ENCODE measurements at places on chromosomes 11 and 22.

- no peak for DNase-seq
These were observed 29.3 kb downstream of the EIF3F start for GRCh38 chr11:8016440-8016839.

DNA sequence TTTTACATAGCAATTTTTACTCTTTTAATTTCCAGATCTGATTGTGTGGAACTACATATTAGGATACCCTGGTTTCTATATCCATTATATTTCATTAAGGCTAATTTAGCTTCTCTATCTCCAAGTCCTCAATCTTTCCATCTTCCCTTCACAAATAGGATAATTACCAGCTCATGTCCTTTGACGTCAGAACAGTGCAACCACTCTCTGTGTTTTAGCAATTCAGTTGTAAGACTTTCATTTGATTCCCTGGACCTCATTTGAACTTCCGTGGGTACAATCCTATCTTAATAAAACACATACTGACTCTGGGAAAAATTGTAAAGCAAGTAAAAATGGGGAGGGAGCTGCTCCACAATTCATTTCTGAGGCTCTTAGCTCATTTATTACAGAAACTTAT lies 52.8 kb downstream of the FAM76B start:
- no peak for DNase-seq

DNA sequence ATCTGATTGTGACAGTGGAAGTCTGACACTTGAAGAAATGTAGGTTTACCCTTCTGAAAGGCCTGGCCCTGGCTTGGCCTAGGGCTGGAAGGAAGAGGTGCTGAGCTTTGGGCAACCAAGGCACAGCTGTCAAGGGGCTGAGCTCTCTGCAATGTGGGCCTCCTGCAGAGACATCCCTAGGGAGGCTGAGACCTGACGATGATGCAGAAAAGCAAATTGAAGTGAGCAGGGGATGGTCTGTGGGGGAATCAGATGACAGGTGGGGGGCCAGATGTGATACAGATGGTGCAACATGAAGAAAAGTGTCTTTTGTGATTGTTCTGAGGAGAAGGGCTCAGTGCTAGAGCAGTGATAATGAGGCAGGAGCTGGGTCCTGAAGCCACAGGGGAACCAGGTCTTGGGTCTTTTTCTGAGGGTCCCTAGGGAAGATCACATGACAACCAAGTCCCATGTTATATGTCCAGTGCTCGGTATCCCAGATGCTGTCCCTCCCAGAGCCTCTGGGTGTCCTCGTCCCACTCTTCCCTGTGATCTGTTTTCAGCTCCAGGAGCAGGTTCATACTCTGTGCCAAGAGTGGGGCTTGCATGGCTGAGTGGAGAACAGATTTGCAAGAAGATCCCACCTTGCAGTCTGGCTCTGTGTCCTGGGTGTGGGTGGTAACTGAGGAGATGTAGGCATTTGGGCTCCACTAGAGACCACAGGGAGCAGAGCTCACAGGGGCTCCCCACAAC lies 79.9 kb upstream of the VPREB1 start:
- DNase-seq: no peak

DNA sequence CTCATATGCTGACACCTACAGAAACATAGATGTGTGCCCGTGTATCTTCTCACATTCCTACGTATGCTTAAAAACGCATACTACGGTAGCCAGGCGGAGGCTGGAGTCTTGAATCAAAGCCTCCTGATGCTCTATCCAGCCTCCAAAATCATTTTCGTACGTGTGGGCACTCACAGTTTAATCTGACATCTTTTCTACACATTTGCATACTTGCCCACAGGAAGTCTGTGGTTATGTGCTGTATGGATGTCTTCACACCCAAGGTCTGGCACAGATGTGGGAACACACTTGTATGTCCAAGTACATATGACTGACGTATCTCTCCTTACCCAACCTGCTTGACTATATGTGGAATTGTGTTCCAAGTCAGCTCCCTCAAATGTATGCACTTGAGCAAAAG lies 561.8 kb upstream of the CADM1 start:
- DNase-seq: no peak

GRCh38 chr11:78199015-78199652 lies 10.4 kb downstream of the USP35 start:
- no peak for DNase-seq

DNA sequence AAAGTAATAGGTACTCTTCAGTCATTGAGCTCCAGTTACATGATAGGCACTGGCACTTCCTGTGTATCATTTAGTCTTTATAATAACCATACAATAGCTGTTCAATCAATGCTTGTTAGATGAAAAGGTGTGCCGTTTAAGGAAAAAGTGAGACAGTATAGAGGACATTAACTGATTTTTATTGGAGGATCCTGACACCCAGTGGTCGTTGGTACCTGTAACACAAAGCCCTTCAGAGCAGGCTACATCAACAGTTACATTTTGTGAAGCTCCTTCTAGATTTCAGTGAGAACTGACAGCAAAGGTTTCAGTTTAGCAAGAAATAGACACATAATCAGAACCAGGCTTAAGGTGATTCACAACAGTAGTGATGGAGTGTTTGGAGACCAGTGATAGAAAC lies 44.2 kb downstream of the CCDC81 start:
- DNase-seq: no peak

DNA sequence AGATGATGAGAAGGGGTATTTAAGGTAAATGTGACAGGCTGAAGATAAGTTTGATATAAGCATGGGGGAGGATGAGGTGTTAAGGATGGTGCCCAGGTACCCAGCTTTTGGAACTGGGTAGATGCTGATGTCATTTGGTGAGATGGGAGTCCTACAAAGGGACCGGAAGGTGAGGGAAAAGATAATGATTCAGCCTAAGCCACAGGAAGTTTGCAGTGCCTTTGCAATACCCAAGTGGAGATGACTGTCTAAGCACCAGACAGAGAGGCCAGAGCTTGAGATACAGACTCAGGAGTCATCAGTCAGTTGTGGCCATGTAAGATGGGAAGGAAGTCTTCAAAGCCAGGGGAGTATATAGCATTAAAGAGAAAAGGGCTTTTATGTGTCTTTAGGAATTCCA lies 30.0 kb upstream of the SMCO4 start:
- DNase-seq: no peak

DNA sequence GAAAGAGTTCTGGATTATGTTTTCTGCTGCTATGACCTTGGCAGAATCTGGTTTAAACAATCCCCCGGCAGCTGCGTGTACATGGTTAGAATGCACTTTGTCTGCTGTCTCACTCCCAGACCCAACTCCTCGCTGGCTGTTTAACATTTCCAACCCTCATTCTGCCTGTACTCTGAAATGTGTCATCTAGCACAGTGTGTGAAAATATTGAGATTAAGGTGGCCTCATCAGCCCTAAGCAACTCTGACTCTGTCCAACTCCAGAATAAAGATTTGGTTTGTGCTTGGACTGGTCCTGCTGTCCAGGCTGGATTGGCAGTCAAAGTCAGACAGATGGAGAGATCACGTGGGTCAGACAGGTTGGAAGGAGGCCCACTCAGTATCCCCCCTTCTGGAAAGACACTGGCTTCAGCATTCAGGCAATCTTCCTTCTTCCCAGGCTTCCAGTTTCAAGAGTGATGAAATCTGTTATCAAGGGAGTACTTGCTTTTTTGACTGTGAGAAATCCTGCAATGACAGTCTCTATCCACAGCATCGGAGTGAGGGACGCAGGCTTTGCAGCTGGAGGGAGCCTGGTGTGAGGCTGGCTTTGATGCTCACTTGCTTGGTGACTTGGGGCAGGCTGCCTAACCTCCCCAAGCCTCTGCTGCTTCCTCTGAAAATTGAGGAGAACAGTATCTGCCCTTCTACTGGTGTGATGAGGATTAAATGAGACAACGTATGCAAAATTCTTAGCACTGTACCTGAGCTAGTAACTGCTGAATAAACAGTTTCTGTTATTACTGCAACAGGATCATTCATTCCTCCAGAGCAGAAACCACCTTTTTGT lies 29.8 kb downstream of the ABTB2 start:
- no peak for DNase-seq

DNA sequence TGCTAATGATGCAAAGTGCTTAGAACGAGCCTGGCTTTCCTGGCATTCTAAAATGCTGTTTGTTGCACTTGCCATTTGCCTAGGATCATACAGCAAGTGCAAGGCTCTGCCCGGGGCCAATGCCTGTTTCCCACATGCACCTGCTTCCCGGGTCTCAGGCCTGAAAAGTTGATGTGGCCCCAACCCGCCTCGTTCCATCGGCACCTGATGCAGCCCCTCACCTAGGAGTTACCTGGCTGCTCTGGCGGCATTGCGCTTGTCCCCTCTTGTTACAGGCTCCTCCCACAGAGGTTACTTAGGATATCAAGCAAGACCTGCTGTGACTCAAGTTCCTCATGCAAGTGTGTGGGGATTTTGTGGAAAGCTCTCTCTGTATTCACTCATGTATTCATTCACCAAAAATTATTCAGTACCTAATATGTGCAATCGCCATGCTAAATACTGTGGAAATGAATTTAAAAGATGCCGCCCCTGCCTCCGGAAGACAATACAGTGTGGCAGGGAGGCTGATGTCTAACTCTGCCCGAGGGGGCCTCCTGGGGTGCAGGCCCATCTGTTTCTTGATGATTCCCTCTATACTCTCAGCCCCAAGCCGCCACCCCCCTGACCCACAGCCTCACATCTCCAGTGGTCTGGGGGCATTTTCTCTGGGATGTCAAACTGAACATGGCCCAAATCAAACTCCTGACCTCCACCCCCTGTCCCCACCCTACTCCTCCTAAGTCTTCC lies 184.5 kb downstream of the EFCAB6 start:
- no peak for DNase-seq

Measured in suppressor macrophage (primary cell).